Muscle of leg (tissue), 16 donors: ENCODE measurements at places on chromosomes 6 and 20. TPM values are rescaled to one million over a fixed set of nuclear protein-coding genes. Genes with fewer than 3 reads are reported as not detected.

The KIFC1 gene
- total RNA-seq = 10.5 TPM

The COX4I2 gene
- 11.4 TPM for total RNA-seq

The GRM1 gene
- 0.09 TPM for total RNA-seq

The LGSN gene
- not detected for total RNA-seq

The ARMH2 gene
- not detected for total RNA-seq

The RAET1L gene
- total RNA-seq = not detected

The ABHD16B gene
- not detected for total RNA-seq
